ENCODE measurements at places on chromosomes 7 and 10.

DNA sequence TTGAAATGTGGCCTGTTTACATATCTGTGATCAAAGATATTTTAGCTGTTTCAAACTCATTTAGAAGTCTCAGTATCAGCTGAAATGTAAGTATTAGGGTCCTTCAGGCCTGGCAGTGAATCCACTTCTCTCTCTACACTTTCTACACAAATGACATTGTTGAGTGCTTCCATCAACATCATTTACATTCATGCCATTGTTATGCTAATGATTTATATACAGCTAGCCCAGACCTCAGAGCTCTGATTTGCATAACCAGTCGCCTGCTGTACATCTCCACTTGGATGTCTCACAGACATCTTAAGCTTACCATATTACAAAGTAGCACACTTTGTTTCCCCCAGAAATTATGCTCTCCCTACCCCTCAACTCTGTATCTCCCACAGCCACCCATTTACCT is 71.6 kb downstream of the GSDME start:
- DNase-seq: no peak

DNA sequence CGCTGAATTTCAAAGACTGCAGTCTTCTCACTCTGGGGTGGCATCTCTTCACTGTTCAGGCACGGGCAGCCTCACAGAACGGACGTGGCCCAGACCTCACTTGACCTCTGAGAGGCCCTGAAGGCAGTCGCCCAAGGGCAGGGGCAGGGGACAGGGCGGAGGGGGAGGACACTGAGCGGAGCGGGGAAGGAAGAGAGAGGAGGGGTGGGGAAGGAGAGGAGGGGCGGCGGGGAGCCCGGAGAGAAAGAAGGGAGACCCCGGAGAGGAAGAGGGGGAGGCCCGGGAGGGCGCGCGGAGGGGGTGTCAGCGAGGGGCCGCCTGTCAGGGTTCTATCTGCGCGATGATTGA is 58.7 kb upstream of the COMTD1 start:
- no peak for DNase-seq

DNA sequence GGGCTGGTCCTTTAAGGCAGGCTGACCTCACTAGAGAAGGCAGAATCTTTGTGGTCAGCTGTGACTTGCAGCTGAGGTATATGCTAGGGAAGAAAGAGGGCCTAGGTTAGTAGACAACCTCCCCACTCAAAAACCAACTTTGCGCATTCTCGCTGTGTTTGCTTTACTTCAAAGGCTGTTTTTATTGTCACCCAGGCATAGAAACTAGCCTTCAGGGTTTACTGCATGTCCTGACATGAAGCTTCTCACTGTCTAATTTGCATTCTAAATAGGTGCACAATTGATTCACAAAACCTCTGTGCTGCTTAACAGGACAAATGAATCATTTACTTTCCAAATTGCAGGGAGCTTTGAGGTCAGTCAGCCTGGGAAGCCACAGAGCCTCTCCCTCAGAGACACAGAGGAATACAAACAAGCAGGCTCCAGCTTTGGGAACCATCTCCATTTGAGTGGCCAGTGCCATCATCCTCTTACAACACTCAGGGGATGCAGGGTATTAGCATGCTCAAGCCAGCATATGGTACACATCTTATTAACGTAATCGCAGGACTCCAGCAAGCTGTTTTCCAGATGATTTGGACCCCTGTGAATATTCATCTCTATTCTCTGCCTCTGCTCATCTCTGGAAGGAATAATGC is 596.4 kb upstream of the GHITM start:
- no peak for DNase-seq

DNA sequence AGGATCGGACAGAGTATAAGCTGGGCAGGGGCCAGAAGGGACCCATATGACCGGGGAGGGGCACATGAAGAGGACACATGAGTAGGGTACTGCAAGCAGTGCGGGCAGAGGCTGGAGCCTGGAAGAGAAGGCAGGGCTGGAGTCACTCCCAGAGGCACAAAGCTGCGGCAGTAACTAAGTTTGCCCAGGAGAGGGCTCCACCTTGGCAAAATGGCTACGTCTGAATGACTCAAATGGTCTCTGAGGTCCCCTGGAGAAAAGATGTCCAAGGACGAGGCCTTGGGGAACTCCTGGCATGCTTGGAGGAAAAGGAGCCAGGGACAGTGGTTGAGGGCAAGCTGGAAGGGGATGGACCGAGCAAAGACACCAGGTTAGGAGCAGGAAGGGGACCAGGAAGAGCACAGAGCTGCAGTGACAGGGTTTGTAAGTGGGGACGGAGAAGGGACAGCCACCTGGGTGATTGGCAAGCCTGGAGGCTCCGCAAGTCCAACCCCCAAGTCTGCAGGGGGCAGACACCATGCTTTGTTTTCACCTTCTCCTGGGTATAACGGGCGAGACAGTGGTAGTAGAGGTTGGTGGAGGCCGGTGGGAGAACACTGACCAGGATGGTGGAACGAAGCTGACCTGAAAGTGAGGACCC is 43.1 kb upstream of the LBX1 start:
- peak; percentile 52 for DNase-seq

GRCh38 chr10:93437086-93437945 is 44.8 kb downstream of the MYOF start:
- peak; percentile 94 for DNase-seq

GRCh38 chr7:48249166-48249565 is 77.9 kb downstream of the ABCA13 start:
- DNase-seq: no peak

DNA sequence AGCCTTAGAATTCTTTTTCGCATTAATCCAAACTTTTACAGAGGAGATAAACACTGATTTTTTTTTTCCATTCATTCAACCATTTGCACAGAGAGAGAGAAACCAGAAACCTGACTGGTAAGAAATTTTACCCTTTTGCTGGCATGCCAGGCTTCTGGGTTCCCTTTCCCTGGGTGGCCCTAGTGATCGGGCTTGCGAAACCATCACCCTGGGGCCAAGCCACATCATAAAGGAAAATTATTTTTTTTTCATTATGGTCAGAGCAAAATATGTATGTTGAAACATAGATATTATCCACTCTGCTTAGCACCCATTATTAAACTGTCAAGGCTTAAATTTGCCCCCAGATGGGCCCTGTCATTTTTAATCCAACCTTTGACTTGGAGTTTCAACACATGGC is 55.4 kb upstream of the INHBA start:
- DNase-seq: no peak

- DNase-seq: no peak
Measured at GRCh38 chr10:95644901-95645300, 11.6 kb downstream of the ALDH18A1 start.

- no peak for DNase-seq
Measured at GRCh38 chr10:86103391-86104101, 263.0 kb downstream of the GRID1 start.

GRCh38 chr10:46062723-46063428 is 16.8 kb upstream of the MSMB start:
- DNase-seq: no peak

- no peak for DNase-seq
Measured at GRCh38 chr10:76523246-76523645, 1091.8 kb downstream of the LRMDA start.

DNA sequence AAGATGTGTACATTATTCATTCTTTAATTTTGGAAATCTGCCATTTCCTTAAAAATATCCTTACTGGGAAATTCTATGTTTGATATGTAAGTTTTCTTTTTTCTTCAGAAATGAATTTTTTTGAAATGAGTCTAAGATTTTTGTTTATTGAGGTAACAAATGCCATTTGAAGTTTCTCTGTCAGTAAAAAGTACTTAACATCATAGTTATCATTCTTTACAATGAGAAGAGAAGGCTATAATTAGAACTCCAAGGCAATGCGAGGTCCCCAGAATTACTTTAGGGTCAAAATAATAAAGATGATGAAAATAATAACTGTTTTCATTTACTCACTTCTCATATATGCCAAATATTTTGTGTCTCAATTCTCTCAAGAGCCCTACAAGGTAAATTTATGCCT is 37.0 kb upstream of the RHOBTB1 start:
- no peak for DNase-seq

- no peak for DNase-seq
Measured at GRCh38 chr7:42617806-42618457, 293.9 kb downstream of the C7orf25 start.

GRCh38 chr10:34539533-34540315 is 275.4 kb downstream of the PARD3 start:
- DNase-seq: no peak

GRCh38 chr7:100119072-100119969 is at the start of the genes CNPY4 and TAF6:
Gene CNPY4 (plus strand): TSS chr7:100119634. CDS start chr7:100119745, 111 bp downstream.
Gene TAF6 (minus strand): TSS chr7:100119358. CDS start chr7:100114209, 5,149 bp downstream.
- DNase-seq: peak; percentile 97

DNA sequence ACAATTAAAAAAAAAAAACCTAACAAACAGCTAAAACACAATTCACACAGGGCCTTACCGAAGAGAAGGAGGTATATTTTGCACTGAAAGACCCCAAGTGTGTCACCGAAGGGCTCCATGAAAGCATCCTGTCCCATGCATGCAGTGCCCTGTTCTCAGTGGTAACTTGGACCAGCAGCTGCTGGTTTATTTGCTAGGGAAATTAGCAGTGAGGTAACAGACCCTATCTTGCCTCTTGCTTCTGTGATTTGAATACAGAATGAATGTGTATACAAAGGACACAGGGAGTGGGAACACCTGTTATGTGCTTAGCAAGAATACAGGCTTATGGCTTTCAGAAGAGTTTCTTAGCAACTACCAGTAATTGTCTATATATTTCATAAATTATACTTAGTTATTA is at the start of gene HEPACAM2:
Gene HEPACAM2, minus strand, starts transcription at position 160 of the 400 bp plus-strand sequence.
- no peak for DNase-seq

DNA sequence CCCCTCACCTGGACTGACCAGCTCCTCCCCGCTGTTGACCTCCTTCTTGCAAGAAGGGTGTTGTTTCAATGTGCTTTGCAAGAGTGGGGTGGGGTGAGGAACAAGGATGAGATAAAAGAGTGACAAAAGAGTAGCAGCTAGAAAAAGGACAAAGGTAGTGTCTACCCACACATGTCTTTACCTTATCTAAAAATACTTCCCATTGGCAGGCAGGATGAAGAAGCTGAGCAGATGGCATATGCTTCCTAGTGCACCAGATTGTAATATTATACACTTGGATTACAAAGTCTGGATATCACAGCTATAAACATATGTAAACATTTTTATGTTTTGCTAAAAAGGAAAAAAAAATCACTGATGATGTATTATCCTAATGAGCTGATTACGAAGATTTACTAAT is 34.5 kb downstream of the CHN2 start:
- no peak for DNase-seq

DNA sequence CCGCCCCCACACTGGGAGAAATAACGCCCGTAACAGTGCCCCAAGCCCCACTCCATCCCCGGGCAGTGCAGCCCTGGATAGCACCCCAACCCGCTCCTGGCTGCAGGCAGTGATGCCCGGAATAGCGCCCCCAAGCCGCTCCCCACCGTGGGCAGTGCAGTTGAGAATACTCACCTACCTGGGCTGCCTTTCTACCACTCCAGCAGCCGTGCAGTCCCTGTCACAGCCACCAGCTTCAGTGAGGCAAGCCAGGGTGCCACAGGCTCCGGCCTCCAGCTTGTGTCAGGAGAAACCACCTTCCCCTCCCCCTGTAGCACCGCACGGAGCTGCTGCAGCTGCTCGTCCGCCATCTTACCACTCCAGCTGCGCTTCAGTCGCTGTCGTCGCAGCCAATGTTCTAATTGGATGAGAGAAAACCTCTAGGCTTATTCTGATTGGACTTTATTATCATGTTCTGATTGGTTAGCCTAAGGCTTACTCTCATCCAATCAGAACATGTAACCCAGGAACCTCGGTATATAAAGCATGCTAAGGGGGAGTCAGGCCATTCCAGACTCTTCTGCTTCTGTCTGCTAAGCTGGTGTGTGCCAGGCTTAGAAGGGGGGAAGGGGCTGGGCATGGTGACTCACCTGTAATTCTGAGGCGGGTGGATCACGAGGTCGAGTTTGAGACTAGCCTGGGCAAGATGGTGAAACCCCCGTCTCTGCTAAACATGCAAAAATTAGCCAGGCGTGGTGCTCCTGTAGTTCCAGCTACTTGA is 53.2 kb upstream of the ZNF33B start:
- DNase-seq: no peak

DNA sequence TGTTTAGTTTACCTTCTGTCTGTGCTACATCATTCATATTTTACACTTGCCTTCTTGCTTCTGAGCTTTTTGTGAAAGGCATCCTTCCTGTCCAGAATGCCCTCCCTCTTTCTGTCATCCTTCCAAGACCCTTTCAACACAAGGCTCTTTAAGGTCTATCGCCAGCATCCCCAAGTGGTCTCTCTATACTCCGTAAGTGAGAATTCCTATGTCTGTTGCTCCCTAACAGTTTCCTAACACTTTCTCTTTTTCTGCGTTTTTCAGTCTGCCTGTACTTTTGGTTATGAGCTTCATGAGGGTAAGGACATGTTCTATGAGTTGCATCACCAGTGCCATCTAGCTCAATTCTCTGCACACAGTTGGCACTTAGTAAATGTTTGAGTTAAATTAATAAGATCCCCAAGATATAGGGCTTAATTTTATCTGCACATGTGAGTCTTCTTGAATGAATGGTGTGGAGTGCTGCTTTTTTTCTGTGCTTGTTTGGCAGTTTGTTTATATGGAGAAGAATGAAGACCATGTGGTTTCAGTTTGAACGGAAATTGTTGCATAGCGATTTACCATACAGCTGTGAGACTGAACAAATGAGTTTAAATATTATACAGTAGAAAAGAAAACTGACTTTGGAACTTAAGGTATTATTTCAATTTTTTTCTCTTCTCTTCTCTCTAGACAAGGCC is 29.4 kb downstream of the RABGEF1 start:
- DNase-seq: no peak

DNA sequence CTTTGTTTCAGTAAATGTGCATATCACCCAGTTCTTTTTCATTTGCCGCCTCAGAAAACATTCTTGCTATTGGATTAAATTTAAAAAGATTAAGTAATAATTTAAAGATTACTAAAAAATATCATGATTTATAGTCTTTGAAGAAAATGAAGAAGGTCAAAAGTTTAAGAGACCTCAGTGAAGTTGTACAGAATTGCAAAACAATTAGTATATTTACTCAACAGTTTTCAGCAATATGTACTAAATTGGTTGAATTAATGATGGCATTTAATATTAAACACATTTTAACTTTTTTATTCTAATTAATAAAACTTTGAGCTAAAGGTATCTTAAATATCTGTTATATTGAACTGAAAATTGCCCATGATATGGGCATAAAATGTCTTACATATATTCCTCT is 49.9 kb upstream of the KLF6 start:
- DNase-seq: no peak

- DNase-seq: no peak
Measured at GRCh38 chr7:121558288-121558687, 162.2 kb upstream of the FAM3C start.

DNA sequence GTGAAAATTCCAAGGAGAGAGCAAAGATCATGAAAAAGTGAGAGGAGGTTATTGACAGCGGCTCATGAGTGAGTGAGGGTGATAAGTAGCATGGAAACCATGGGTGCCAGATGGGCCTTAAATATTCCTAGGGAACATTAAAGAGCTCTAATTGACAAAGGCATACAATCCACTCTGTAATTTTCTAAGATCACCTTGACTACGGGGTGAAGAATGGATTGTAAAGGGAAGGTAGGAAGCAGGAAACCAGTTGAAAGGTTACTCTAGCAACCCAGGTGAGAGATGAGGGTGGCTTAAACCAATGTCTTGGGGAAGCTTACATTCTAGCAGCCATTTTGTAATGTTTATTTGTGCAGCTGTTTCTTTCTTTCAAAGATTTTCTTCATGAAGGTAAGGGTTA is 75.7 kb downstream of the RSU1 start:
- DNase-seq: no peak

GRCh38 chr7:81600608-81601007 is 169.2 kb downstream of the HGF start:
- DNase-seq: no peak

- no peak for DNase-seq
Measured at GRCh38 chr10:7090529-7090928, 320.3 kb downstream of the SFMBT2 start.

Data from kidney capillary endothelial cell (primary cell).